CMK (cell line): ENCODE measurements at places on chromosomes 2 and 18.

- DNase-seq: no peak
Measured at GRCh38 chr2:96622544-96622943, 15.6 kb downstream of the KANSL3 start.

DNA sequence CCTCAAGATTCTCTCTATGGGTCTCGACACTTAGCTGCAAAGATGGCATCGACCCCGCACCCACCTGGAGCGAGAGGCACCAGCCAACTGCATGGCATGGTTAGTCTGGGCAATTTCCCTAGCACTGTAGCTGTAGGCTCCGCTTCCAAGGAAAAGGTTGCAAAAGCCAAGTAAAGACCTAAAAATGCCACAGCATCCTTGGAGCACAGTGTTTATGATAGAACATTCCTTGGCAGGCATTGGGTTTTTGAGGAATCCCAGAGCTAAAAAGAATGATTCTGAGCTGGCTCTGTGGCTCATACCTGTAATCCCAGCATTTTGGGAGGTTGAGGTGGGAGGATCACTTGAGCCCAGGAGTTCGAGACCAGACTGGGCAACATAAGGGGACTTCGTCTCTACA, 22.9 kb downstream of the QPCT start:
- no peak for DNase-seq

DNA sequence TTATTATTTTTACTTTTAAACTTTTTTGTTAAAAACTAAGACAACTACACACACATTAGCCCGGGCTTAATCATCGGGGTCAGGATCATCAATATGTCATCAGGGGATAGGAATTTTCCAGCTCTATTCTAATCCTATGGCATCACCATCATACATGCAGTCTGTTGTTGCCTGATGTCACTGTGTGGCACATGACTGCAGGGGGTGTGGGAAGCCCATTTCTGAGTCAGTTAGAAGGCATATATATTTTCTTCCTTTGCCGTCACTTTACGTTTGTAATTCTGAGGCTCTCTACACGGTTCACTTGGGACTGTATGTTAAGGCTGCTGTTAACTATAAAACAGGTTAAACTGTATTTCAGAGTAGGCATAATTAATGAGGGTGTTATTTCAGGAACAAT, 144.4 kb upstream of the ITGA6 start:
- DNase-seq: peak; percentile 44

DNA sequence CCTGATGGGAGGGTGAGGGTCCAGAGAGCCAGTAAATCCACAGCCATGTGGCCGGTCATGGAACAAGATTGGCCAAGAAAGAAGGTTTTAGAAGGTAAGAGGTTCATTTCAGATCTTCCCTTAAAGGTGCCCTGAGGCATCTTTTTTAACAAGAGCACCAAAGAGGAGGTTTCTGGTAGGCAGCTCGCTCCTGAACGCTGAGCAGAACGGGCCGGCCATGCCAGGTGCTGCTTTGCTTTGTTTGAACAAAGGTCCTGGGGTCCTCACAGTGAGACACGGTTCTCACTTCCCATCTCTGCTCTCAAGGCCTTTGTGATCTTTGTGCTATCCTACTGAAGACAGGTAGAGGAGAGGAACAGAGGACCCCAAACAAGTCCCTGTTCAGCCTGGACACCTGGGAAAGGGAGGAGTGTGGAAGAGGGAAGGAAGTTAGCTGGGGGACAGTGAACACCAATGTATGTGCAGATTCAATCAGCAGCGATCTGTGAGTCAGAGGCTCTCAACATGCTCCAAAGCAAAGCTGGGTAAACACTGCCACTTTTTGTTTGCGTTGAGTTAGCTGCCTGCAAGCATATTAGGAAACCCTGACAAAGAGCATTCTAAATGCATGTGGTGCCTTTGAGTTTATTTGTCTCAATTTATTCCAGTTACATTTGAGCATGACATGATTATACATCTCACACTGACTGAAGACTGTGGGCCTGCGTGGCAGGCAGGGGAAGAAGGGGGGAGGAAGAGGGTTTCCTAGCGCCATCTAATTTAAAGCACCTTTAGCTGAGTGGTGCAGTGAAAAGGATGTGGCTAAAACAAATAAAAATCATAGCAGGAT, 102.4 kb downstream of the ASB1 start:
- DNase-seq: no peak

GRCh38 chr2:129055824-129056223, 737.2 kb upstream of the HS6ST1 start:
- no peak for DNase-seq
